ENCODE measurements at places on chromosomes 5 and 9. TPM values are rescaled to one million over a fixed set of nuclear protein-coding genes. Genes with fewer than 3 reads are reported as not detected.

INVS gene
- total RNA-seq, result 8.7 TPM

GRCh38 chr5:97087138-97087537, 55.3 kb downstream of the LIX1 start:
- DNase-seq, result no peak

DNA sequence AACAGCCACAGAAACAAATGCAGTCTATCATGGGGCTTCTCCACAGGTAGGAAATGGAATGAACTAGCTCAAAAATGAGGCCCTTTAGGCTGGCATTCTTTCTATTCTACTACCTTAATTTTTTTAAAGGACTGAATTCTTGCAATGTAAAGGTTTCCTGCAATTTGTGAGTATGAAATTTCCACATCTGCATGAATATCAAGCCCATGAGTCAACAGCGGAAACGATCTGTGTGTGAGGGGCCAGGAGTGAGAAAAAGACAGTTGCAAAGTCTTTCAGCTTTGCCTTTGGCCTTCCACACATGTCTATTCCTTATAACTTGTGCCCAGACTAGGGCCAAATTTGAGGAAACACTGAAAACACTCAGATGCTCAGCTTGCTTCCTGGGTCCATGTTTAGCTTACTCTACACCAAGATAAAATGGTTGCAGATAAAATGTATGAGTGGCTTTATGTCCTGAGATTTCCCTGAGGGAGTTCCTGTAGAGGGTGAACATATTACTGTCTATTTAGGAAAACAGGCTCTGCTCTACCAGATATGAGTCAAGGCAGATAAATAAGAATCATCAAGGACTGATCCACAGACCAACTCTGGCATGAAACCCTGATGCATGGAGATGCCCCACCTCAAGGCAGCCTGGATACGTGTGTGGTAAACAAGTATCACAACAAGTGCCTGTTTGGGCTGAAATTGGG, 46.5 kb downstream of the RETREG1 start:
- no peak for DNase-seq

DNA sequence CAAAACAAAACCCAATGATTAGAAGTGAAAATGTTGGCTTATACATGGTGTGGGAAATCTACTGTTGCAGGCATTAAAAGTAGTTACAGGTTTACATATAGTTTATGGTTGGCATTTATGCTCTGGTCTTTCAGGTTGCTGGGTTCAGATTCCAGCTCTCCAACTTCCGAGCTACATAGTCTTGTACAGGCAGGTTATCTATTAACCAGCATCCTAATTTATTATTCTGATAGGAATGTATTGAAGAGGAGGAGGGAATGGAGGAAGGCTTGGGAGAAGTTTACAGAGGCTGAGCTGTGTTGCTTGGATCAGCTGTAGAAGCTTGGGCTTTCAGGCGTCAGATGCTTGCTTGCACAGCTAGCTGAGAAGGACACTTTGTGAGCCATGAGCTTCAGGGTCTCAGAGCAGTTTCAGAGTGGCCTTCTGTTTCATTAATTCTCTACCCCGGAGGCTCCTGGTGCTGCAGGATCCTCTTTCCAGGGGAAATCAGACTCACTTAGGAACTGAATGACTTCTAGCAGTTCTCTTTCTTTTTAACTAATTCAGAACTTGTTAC, 11.7 kb upstream of the ERBIN start:
- no peak for DNase-seq

DNA sequence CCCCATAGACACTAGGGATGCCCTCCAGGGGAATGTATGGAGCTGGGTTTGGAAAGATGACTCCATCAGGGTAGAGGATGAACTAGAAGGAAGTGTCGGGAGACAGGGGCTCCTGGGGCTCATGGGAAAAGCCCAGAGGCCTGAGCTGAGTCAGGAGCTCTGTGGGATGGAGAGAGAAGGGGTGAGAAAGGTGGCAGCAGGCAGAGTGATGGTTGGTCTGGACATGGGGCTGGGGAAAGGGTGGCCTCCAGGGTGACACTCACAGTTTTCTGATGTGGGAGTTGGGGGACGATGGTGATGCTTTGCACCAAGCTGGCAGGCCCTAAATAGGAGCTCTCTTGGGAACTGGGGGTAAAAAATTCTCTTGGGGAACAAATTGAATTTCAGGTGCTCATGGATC, 213.5 kb upstream of the MVB12B start:
- DNase-seq, result no peak

- DNase-seq, result no peak
These were observed 68.9 kb downstream of the BOD1 start for GRCh38 chr5:173547579-173547978.

ACO1 gene
- total RNA-seq, result 38.9 TPM

DNA sequence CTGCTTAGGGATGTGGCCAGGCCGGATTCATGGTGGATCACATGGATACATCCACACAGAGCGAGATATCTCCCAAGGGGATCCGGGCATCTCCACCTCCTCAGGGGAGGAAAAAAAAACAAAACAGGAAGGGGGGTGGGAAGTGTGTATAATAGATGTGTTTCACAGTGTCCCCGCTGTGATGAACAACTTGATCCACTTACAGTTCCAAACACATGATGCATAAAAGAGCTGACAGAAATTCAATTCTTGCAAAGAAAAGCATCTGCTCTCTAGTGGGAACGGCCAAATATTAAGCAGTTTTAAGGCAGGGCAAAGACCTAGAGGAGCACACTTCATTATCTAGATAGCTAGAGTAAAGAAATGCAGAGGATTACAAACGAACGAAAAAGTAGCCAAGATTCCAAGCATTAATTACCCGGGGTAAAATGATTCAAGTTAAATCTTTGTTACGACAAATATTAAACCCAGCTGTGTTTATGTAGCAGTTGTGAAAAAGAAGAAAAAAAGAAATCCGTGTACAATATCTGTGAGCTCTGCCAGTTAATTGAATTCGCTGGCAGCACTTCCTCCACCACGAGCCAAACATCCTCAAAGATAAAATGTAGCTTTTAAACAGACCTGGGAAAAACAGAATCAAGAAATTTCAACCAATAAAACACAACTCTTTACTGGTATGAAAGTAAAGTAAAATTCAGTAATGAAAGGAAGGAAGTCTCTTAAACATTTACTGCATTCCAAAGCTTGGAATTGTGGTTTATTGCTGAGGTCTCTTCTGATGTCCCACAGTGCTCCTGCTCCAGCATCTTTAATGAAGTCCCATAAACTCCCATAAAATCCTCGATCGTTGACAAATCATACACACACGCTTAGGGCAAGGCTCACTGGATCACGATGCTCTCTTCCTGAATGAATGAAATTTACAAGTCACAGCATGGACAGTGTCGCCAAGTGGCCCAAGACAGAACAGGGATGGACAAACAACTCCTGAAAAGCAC, 213.0 kb downstream of the CRB2 start:
- no peak for DNase-seq

ADAMTSL2 gene
- total RNA-seq, result 1.1 TPM

GRCh38 chr9:81771571-81771970, 82.2 kb upstream of the TLE1 start:
- DNase-seq, result no peak

DNA sequence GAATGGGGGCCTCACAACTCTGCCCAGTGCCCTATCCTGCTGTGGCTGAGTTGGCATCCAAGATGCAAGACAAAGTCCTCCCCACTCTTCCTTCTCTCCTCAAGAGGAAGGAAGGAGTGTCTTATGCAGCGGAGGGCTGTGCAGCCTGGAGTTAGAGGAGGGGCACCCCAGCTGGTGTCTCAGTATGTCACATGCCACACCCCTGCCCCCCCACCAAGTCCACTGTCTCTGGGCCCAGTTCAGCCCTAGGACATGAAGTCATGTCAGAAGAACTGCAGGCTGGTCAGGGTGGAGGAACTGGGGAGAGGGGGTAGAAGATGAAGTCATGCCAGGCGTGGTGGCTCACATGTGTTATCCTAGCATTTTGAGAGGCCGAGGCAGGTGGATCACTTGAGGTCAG, 28.0 kb upstream of the SLC28A3 start:
- DNase-seq, result no peak

DNA sequence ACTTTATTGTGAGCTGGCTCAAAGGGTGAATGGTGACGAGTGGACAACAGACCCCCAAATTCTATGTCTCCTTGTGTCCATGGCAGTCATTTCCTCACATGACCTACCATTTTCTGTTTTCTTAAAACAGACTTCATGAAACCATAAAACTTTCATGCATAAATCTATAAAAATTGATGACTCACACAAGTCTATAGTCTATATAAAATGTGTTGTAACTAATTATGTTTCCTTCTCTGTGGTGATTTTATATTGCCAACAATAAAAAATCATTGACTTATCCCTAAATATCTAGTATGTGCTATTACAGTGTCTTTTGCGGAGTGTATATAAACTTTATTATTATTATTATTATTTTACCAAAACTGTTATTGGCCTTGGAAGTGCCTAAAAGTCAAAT, 382.4 kb downstream of the MAT2B start:
- no peak for DNase-seq

OR1Q1 gene
- not detected for total RNA-seq

- no peak for DNase-seq
These were observed 448.6 kb downstream of the ZNF608 start for GRCh38 chr5:124297826-124298225.

DNA sequence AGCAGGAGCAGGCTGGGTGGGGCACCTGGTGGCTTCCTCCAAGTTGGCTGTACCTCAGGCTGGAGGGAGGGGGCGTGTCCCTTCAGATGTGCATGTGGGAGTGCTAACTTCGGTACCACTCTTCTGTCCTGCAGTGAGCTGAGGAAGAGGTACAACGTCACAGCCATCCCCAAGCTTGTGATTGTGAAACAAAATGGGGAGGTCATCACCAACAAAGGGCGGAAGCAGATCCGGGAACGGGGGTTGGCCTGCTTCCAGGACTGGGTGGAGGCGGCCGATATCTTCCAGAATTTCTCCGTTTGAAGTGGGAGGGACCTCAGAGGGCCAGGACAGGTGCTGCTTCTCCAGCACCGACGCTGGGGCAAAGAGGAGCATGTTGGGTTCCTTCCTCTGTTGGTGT, 9.3 kb downstream of the NXNL2 start:
- peak; percentile 22 for DNase-seq

- no peak for DNase-seq
These were observed 26.4 kb upstream of the EXOC3 start for GRCh38 chr5:416636-416960.

DNA sequence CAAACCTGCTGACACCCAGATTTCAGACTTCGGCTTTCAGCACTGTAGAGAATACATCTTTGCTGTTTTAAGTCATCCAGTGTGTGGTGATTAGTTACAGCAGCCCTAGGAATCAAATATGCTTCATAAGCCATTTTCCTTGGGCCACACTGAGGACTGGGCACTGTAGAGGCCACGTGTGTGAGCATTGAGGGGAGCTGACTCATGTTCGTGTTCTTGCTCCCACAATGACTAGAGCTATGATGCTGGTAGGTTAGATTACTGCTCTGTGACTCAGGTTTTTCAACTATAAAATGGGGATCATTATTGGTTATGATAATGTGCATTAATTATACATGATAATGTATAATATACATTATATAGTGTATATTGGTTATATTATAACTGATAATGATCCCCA, 96.5 kb upstream of the PALM2AKAP2 start:
- DNase-seq, result no peak

ZER1 gene
- total RNA-seq, result 23.9 TPM

DNA sequence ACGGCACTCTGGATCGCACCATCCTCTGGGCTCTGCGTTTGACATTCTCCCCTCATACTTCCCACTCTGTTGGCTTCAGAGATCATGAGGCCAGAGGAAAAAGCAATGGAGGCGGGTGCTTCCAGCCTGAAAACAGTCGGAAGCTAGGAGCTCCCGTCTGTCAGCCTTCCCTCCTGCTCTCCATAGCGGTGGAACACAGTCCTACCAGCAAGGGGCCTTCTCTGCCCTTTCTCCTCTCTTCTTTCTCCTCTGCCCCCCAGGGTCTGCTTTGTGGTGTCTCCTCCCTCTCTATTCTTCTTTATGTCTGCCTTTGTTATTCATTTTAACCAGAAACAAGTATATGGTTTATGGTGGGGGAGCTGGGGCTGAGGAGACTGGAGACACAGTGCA, 152.5 kb upstream of the NFIB start:
- DNase-seq, result peak; percentile 11

SPARC gene
- total RNA-seq, result 218 TPM

- peak; percentile 35 for DNase-seq
These were observed 15.9 kb downstream of the MAN2A1 start for GRCh38 chr5:109705596-109705995.

DNA sequence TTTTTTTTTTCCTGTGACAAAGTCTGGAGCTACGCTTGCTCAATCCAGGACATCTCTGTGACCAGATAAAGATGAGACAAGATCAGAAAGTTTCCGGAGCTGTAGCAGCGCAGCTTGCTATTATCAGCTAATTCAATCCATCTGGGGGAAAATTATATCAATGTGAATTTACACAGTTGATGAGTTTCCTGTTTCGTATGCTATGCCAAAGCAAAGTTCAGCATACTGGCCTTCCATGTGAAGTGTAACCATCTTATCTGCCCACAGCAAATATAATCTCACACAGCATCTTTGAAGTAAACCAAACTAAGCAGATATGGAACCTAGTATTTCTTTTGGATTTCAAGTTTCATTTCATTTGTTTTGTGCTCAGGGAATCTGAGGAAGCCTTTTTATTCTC, 1767.7 kb downstream of the EFNA5 start:
- DNase-seq, result no peak

DNA sequence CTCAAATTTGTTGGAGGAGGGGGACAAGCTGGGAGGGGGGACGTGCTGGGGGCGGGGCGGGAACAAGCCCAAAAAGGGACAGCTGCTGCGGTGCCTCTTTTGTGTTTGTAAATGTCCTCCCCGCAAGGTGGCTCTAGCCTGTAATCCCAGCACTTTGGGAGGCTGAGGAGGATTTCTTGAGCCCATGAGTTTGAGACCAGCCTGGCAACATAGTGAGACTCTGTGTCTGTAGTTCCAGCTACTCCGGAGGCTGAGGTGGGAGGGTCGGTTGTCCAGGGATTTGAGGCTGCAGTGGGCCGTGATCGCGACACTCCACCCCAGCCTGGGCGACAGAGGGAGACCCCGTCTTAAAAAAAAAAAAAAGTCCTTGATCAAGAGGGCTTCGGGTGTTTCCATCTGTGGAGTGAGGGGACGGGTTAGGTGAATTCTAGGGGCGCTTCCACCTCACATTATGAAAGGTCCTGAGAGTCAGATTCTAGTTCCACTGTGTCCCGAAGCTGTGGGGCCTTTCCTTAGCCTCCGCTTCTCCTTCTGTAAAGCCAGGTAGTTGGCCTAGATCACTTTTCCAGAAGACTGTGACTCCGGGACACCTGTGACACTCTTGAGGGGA, 779 bp upstream of the CTNNA1 start:
- DNase-seq, result peak; percentile 72
